ENCODE measurements at places on chromosomes 7 and 10.

GRCh38 chr10:32412499-32412853 lies 33.5 kb upstream of the CCDC7 start:
- no peak for DNase-seq

GRCh38 chr7:149278396-149278795 lies 16.4 kb downstream of the ZNF783 start:
- no peak for DNase-seq

GRCh38 chr10:69742928-69743602 lies 58.6 kb upstream of the COL13A1 start:
- DNase-seq = no peak

- DNase-seq = no peak
Observed at GRCh38 chr7:42074076-42074475, 162.9 kb downstream of the GLI3 start.

GRCh38 chr10:6753644-6754043 lies 173.6 kb upstream of the PRKCQ start:
- DNase-seq = no peak

GRCh38 chr10:77494327-77494726 lies 143.3 kb downstream of the KCNMA1 start:
- no peak for DNase-seq

DNA sequence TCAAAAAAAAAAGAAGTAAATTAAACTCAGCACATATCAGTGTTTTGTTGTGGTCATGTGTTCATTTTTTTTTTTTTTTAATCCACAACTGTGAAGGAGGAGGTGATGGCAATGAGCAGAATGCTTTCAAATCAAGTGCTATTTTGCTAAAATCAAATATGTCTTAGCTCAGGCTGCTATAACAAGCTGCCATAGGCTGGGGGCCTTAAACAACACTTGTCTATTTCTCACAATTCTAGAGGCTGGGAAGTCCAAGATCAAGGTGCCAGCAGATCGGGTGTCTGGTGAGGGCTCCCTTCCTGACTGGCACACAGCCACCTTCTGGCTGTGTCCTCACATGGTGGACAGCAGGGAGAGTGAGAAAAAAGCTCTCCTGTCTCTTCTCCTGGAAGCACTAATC lies 203.9 kb downstream of the FAM107B start:
- no peak for DNase-seq

GRCh38 chr10:63520500-63521415 lies at the start of gene REEP3:
Gene REEP3, plus strand, starts transcription at chr10:63521401. Its CDS starts 145 bp downstream, at chr10:63521546.
- no peak for DNase-seq

- DNase-seq = no peak
Observed at GRCh38 chr10:122306282-122306681, 35.2 kb downstream of the BTBD16 start.

DNA sequence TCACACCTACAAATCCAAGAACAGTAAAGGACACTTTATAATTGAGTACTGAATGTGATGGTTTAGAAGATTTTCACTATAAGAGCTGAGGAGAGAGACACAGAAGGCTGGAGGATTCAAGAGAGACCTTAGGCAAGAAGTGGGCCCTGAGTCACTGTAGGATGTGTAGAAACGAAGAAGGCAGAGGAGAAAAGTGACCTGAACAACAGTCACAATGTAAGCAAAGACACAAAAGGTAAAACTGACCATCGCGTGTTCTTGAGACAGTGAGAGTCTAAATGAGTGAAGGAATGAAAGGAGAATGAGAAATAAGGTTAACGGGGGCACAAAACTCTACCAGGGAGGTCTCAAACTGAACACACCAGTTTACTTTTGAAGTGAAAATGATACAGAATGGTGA lies 298.2 kb upstream of the LRGUK start:
- DNase-seq = no peak

- DNase-seq = no peak
Observed at GRCh38 chr7:135160858-135161653, 9.5 kb downstream of the CYREN start.

DNA sequence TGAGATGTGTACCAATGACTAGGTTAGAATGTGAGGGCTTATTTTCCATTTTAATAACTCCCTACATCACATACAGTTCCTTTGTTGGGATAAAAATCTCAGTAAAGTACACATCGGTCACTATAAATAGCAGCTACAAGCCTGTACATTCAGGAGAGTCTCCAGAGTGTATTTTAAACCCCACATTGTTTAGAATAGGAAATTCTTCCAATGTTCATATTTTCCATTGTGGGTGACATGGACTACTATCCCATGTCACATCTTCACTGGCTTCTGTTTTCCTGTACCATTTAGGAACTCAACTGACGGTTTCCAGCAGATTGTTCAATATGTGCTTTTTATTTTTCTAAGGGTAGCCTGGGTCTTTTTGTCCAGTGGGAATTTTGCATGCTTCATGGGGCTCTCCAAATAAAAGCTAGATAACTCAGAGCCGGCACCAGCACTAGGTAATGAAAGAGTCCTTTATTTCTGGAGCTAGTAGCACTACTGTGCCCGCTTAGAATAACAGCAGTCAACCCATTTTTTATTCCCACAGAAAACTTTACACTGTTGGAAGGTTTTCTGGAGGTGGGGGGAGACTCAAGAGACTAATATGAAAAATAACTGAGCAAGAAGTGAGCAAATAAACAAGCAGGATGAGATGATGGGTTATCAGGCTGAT lies 100.5 kb downstream of the CALD1 start:
- no peak for DNase-seq

DNA sequence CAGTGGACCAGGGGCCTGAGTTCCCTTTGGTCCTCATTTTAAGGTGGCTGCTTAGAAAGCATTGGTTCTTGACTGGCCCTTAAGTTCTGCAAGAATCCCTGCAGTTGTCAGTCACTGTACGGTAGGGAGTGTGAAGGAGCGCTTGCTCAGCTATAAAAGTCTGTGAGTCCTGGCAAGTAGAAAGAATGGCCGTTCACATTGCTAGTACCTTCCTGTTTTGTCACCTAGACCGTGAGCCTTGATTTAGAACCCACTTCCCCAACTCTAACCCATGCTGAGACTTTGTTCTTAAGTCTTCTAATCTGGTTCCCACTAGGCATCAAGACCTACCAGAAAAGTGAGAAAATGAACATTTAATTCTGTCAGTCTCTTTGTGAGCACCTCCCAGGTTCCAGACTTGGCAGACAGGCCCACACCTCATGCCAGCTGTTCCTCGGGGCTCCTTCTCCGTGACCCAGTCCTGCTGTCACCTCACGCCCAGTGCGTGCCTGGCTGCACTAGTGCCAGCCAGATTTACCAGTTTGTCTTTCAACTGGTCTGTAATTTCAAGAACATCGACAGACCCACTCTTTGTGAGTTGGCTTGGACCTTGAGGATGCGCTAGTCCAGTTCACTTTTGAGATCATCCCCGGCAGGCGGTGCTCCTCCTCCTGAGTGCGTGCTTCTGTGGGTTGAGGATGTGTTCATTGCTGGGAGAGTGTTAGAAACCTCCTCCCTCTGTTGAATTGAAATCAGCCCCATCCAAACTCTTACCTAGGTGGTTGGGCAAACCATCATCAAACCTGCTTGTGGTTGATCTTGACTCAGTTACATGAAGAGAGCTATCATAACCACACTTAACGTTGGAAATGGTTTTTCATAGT lies 78.5 kb downstream of the SHH start:
- no peak for DNase-seq

- DNase-seq = no peak
Observed at GRCh38 chr7:68470836-68471435, 1127.3 kb upstream of the AUTS2 start.

- no peak for DNase-seq
Observed at GRCh38 chr7:50262446-50262845, 42.1 kb upstream of the IKZF1 start.

DNA sequence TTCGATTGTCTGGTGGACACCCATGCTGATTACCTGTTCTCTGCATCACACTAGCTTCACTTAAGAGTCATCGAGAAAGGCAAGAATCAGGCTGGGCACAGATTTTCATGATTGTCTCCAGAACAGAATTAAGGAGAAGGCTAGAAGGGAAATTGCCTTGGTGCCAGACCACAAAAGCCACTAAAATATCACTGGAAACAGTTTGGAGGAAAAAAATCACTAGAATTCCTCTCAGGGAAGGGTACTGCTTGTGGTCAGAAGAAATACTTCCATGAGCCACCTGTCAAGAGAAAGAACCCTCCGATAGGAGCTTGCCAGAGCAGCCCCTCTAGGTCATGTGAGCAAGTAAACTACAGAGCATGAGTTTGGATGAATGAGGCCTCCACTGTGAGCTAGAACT lies 269.3 kb upstream of the TEX47 start:
- no peak for DNase-seq

- no peak for DNase-seq
Observed at GRCh38 chr7:151868396-151869108, 8.4 kb downstream of the PRKAG2 start.

- no peak for DNase-seq
Observed at GRCh38 chr7:106590209-106590816, 70.6 kb downstream of the CCDC71L start.

GRCh38 chr10:90199093-90199492 lies 497.7 kb downstream of the KIF20B start:
- DNase-seq = no peak

DNA sequence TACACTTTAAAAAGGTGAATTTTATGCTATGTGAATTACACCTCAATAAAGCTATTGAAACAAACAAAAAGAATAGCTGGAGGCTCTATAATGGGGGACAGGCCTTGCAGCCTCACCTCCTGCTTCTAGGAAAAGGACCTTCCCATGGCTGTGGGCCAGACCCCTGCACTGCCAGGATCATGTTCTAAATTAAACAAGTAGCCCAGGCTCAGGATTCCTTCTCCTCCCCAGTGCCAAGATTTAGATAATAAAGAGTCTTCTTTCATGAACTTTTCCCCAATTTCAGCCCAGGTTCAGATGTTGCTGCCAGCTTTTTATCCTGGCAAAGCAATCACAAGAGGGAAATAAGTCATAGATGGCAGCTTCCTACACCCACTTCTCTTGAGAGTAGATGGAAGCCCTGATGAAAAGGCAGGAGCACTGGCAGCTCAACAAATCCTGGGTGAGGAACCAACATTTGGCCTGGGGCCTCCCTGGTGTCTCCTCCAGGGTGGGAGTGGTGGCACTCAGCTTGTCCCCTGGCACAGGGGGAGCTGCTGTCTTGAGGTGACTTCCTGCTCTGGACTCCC lies 22.2 kb upstream of the CAMK2B start:
- DNase-seq = no peak

DNA sequence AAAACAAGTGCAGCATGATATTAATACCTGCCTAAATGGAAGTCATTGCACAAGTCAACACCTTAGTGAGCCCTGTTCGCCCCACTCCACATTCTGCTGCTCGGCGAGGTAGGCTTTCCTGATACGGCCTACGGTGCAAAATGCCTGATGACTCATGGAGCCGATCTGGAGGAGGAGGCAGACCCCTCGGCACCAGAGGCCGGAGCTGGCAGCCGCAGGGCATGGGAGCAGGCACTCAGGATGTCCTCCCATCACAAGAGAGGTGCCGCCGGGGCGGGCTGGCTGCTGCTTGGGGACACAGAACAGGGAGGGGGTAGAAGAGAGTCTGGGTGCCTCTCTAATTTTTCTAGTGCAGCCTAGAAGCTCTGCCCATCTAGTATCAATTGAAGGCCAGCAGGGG lies 418.5 kb upstream of the MGMT start:
- no peak for DNase-seq

DNA sequence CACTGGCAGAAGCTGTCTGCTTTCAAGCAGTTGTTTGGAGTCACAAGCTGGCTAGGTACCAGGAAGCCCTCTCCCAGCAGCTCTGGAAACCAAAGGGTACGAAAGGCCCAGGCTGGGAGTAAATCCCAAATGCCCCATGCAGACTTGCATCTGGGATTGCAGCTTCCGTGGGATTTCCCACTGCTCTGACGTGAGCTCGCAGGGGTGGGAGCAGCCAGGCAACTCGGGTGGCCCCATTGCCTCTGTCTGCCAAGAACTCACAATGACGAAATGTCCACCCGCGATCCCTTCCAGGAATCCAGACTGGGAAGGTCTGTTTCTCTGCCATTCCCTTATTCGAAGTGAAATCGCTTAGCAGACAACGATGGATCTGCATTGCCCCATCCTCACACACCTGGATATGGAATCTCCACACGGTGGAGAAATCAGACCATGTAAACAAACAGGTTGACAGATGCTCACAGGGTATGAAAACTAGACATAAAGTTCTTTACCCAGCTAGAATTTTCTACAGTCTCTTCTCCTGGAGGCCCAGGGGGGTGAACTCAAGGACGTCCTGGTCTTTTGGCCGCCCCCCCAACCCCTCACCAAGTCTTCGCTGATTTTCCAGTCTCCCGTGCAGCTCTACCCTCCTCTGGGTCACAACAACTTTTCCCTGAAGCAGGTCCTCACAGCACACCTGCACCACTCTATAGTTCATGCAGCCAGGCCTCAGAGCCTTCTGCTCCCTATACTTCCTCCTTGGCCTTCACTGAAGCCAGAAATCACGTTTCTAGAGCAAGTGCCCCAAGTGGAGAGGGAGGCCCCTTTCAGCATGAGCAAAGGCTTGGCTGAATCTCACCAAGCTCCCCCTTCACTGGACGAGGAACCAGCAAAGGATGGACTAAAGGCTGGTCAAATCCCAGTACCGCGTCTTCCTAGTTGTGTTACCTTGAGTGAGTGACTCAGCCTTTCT lies 20.0 kb downstream of the SH3PXD2A start:
- no peak for DNase-seq

GRCh38 chr10:80646366-80646765 lies 108.7 kb downstream of the SH2D4B start:
- DNase-seq = no peak

GRCh38 chr10:3486346-3487065 lies 298.5 kb downstream of the KLF6 start:
- no peak for DNase-seq

- DNase-seq = peak; percentile 19
Observed at GRCh38 chr7:45917658-45918057, 3.4 kb downstream of the IGFBP3 start.

- DNase-seq = no peak
Observed at GRCh38 chr10:128152741-128153580, 26.7 kb upstream of the MKI67 start.

DNA sequence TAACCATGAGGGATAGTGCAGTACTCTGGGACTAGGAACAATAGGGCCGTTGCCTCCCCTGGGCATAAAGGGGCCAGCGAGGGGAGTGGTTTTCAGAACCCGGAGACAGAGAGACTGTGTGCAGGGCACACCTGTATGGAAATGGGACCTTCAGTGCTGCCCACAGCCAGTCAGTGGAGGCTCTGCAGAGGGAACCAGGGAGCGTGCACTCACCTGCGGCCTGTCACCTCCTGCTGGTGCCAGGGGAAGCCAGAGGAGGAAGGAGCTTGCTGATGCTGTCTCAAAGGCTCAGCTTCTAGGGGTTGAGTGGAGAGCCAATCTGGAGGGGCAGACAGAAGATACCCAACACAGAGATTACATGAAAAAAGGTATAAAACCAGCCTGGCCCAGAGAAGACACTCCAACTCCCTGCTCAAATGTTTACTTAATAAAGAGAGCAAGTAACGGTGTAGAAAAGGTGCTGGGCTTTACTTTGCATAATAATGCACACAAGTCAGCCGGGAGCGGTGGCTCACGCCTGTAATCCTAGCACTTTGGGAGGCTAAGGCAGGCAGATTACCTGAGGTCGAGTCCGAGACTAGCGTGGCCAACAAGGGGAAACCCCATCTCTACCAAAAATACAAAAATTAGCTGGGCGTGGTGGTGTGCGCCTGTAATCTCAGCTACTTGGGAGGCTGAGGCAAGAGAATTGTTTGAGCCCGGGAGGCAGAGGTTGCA lies 35.5 kb upstream of the WAPL start:
- no peak for DNase-seq
